NCI-H526 (cell line): ENCODE measurements at places on chromosomes 4 and X.

GRCh38 chr4:74311696-74312313 lies 3.5 kb downstream of the EPGN start:
- peak; percentile 13 for DNase-seq

GRCh38 chr4:189126040-189126439 lies 814.6 kb upstream of the FRG1 start:
- DNase-seq: no peak

DNA sequence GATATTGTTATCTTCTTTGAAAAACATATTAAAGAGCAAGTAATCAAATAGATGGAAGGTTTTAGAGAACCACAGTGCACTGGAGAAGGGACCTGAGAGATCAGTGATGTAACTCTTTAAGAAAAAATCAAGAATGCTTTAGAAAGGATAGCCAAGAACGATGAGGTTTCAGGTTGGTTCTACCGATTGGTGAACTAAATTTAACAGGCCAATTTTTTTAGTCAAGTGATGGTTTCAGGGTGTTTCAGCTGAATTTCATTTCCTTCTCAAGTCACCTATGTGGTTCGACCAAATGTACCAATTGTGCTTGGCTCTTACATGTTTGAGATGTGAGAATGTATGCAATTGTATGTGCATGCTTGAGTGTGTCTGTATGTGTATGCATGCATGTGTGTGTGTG lies 26.5 kb downstream of the HS3ST1 start:
- no peak for DNase-seq

DNA sequence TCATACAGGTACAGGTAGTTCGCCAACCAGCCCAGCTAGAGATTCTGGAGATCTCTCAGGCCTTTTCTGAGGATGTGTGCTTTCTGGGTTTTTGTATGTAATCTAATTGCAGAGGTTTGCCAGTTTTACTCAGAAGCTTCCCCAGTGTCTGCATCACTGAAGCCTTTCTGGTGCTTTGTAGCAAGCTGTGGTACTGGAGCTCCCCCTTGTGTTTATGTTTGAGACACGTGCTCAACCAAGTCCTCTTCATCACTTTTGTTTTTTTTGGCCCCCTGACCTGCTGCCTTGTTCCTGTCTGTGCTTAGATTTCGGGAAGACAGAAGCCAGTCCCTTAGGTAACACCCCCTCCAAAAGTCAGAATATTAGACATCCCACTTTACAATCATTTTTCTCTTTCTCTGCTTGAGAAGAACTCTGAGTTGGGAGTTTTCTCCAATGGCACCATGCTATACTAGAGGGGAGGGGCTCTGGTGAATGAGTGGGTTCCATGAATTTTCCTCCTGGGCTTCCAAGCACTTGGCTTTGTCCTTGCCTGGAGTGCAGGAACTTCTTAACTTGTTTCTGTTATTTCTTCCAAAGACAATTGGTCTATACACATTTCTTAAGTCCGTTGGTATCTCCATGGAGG lies 128.4 kb upstream of the TBC1D9 start:
- peak; percentile 70 for DNase-seq

DNA sequence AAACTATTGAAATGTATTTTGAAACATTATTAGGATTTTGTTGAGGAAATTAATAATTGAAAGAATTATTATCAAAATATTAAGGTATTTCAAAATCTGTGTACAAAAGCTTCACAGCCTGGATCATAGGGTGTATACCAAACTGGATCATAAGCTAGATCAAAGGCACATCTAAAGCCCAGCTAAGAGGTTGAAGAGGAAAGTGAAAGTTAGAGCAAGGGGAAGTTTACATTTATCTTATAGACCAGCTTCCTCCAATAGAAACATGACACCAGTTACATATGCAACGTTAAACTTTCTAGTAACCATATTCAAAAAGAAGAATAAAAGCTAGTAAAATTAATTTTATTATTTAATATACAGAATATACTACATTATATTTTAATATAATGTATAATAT lies 227.2 kb upstream of the BMP3 start:
- no peak for DNase-seq

GRCh38 chrX:99142745-99143144 lies 1267.3 kb downstream of the PCDH19 start:
- DNase-seq: no peak

GRCh38 chr4:168304744-168305459 lies 13.7 kb downstream of the DDX60 start:
- no peak for DNase-seq

DNA sequence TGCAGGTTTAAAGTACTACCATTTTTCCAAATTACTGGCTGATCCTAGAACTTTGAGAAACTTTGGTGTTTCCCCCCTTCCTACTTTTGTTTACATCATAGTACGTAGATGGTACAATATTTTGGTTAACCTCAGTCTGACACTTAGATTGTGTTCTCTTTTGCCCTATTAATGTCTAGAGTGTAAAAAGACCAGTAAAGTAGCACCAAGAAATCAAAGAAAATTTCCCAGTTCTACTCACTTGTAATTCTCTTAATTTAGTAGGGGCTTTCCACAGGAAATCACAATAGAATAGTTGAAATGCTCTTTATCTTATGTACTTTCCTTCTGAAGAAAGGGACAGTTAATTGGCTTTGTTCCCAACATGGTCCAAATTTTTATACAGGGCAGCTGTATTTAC lies 51.6 kb downstream of the NFKB1 start:
- DNase-seq: no peak

DNA sequence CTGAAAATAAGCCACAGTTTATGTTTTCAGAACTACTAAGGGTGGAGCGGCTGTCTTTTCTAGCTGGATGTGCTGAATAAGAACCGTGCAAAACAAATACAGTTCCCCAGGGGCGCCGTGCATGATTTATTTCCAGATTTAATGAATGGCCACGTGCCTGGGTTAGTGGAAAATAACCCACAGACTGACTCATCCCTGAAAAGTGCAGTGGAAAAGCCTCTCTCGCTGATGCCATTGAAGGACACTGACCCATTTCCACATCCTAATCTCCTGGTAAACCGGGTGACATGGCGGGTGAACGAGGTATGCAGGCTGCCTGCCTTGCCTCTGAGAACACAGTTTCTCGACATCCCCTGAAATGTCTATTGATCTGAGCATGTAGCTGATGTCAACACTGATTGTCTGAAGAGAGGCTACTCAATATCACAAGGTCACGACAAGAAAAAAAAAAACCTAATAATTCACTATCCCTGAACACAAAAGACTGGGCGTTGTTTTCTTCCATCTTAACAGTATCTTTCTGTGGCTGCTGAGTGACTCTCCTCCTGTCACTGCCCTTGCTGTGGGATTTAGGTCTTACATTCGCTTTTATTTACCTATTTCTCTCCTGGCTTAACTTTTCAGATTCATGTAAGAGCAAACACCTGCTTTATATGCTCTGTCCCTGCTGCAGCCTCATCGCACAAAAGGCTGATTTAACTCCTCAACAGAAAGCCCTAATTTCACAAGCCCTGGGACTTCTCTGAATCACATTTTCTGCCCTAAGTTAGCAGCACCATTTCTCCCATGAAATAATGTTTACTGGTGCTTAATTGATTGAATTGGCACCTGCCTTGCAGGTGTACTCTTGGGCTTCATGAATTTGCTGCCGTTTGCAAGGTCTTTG lies 76.9 kb upstream of the SCOC start:
- peak; percentile 53 for DNase-seq

DNA sequence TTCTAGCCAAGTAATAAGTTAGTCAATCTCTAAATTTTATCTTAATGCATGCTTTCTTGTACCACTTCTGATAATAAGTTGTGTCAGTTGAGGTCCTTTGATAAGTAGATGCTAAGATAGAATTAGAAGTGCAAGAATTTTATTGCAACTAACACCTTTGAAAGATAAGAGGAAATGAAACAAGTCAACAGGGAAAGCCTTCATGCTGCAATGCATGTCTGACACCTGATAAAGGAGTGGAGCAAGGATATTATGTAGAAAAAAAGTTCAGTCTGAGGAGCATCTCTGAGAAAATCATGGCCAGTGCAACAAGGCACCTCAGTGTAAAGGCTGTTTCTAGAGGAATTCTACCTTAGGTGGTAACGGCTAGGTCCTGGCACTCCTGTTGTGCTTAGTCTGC lies 210.7 kb upstream of the PPP1R2C start:
- no peak for DNase-seq

GRCh38 chr4:110467400-110467799 lies 8.6 kb upstream of the ENPEP start:
- DNase-seq: no peak

DNA sequence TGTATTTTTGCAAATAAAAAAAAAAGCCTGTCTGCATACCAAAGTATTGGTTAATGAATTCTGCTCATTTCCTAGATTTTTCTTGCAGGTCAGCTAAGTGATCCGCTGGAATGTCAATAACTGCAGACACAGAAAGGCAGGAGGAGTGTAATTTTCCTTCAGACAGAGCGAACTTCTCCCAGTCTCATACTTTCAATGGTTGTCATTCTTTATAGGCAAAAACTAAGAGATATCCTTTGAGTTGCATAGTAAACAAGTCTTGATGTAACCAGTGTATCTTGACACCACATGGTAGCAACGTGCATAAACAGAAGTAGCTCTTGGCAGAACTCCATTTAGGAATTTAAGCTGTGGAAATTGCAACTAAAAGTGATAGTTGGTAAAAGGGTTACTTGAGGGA lies 8.2 kb downstream of the CAPN6 start:
- no peak for DNase-seq

- no peak for DNase-seq
These were observed 2.5 kb downstream of the CXorf38 start for GRCh38 chrX:40644821-40645358.

DNA sequence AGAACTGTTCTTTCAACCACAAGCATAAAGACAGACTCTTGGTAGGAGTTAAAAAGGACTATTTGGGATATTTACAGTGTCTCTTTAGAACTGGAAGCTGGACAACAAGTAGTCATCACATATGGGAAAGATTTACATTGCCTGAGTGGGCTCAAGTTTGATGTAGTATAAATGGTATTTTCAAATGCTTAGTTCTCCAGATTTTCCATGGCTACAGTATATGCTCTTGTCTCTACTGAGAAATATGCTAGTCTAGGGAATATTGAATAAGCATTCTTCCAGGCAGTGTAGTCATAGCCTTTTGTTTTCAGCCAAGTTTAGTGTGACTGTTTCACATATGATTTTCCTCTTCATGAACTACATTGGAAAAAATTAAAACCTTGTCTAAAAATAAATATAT lies 315.6 kb downstream of the ARHGAP24 start:
- DNase-seq: no peak

GRCh38 chr4:167239627-167240026 lies 5.3 kb upstream of the SPOCK3 start:
- DNase-seq: no peak

GRCh38 chrX:66602381-66602938 lies 36.4 kb downstream of the EDA2R start:
- DNase-seq: no peak

DNA sequence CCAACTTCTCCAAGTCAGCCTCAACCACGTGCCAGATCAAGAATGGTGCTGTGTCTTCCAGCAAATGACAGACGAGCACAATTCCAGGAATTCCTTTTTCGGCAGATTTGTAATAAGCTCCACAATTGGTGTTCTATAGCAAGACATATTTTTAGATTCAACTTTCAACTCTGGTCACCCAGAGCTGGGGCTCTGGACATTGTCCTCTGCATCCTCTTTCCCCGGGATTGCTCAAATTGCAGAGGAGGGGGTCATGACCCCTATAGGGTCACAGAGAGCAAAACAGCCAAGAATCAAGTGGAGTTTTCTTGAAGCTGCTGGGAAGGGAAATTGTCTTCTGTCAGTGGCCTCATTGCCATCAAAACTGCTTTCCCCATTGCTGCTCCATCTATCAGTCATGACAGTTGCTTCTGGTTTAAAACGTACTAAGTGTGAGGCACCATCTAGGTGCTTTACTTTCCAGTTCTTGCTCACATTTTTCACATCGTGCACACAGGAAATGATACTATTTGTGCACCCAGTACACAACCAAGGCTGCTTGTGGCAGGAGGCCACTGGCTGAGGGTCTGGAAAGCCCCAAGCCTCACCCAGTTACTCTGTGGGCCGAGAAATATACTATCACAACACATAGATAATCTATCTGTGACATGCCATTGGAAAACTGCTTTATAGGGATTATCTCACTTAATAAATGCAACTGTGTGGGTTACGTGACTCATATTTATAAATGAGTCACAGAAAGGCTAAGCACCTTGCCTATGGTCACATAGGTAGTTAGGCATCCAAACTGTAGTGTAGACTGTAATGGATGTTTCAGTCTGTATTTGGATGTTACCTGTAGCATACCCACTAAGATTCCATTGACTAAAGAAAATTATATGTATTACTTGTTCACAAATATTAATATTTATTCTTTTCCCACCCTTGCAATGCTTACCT lies 91.7 kb upstream of the PHOX2B start:
- no peak for DNase-seq

DNA sequence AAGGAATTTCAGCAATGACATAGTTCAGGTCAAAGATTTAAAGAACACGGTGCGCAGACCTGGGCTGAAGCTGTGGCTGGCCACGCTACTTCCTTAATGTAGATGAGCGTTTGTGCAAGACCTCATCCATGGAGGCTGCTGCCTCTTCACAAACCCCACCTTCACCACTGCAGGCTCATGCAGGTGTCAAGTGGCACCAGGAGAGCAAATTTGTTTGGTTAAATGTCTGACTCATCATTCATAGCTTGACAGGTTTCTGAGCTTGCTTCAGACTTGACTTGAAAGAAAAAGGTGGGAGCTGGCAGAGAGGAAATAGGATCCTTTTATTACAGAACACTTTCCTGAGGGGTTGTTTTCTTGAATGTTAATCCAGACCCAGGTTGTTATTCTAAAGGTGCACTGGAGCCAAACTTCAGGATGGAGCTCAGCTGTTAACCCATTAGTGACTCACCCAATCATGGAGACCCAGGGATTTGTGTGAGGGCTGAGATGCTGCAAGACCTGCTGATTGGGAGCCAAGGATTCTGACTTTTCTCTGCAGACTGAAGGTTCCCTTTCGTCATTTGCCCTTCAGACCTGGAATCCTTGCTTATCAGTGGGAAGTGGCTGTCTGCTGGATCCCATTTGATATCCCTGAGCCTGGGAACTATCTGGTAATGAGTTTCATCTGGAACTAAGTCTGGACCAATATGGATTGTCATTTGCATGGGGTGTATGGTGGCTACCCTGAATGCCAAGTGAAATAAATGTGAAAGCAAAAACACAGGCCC lies 315.3 kb downstream of the PTTG2 start:
- DNase-seq: no peak

- DNase-seq: no peak
These were observed 6.0 kb downstream of the GALNT7 start for GRCh38 chr4:173174594-173175012.

- DNase-seq: no peak
These were observed 1118.2 kb downstream of the ARAP2 start for GRCh38 chr4:35125995-35126712.

- DNase-seq: no peak
These were observed 360.8 kb upstream of the CXorf51B start for GRCh38 chrX:146448791-146449190.
